Activated CD4-positive, alpha-beta T cell treated with anti-CD3 and anti-CD28 coated beads for 1 hour (primary cell): ENCODE measurements at places on chromosomes 6 and 20.
A peak's percentile ranks its signal among the peaks of the same experiment; 100 is the strongest.

GRCh38 chr6:30204116-30204515, 9.1 kb downstream of the TRIM26 start:
- no peak for DNase-seq

DNA sequence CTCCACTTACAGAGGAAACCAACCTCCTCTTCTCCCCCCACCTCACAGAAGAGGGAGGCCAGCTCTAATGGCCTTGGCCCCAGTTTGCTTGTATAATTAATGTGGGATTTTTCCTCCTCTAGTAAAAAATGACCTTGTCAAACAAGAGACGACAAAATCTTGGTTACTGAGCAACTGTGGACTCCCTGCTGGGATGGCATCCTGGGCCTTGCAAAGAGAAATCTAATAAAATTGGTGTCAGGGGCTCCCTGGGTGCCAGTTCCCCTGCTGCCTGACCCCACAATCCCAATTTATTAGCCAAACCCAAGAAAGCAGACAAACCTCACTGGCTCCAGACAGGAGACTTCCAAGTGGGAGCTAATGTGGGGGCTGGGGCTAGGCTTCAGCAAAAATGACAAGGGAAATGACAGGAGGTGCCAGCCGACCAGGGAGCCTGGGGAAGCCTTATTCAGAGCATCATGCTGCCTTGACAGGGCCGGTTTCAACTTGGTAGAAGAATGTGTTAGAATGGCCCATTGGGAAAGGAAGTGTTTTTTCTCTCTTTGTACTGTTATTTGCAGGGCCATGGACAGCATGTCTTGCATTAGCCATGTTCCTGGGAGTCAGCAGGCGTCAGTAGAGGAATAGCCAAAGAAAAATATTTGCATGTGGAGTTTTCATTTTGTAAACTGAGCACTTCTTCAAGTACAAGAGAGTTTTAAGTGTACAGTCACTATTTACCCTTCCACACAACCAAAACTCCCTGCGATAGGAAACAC, 816.9 kb downstream of the DHX35 start:
- DNase-seq, result no peak

- no peak for DNase-seq
These were observed 178.1 kb upstream of the TCF21 start for GRCh38 chr6:133710826-133711225.

- no peak for DNase-seq
These were observed 4.0 kb downstream of the BLTP3A start for GRCh38 chr6:34795836-34796425.

DNA sequence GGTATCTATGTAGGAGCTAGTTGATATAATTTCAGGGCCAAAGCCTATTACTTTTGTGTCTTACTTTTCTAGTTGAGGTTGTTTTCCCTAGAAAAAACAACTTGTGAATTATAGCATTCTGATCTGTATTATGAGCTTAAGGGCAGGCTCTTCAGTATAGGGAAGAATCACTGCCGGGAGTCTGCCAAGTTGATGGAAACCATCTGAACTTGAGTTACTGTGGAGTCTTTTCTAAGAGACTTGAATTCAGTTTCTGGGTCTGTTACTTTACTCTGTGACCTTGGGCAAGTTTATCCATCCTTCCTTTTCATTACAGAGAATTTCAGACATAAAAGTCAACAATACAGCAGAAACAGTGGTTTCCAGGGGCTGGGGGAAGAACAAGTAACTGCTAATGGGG, 2.1 kb upstream of the CASS4 start:
- DNase-seq, result no peak

GRCh38 chr6:150713487-150713886, 113.8 kb downstream of the PLEKHG1 start:
- DNase-seq, result no peak

DNA sequence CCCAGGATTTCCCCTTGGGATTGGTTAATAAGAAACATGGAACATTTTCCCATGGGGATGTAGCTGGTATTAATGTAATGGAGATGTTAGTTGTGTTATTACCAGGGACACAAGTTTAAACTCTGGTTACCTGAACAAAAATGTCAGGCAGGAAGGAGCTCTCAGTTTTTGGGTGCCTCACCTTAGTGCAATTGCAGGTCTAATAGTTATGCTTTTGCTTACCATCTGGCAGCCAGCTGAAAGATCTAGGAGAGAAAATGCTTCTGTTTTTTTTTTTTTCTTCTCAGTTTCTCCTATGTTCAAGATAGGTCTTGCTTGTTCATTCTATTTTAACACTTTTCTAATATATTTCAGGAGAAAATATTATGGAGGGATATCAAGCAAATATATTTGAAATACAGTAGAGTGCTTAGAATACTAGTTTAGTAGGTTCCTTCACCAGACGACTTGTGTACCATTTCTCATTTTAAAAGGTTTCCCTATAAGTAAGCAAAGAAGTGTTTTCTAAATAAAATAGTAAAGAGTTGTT, 4.2 kb upstream of the UBE2J1 start:
- no peak for DNase-seq

DNA sequence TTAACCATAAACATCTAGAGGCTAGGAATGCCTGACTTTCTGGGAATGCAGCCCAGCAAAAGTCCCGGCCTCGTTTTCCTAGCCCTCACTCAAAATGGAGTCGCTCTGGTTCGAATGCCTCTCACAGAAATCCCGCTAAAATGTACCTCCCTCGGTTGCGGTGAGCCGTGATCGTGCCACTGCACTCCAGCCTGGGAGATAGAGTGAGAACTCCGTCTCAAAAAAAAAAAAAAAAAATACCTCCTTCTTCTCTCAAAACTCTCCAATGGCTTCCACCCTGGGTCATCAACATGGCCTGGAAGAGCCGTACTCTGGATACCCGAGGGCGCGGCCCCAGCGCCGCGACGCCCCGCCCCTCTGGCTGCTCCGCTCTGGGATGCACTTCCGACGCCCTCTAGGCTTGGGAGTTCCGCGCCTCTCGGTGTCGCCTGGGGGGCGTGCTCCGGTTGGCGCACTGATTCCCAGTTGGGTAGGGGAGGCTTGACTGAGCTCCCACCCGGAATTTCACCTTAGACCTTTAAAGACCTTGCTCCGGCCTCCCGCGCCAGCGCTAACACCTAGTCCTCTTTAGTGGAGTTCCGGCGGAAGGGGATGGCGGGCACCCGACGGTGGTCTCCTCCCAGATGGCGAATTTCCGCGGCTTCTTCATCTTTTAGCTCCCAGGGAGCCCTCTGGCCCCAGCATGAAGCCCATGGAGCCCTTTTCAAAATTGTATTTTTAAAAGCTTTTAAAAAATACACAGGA, 12.3 kb downstream of the HMGN4 start:
- DNase-seq, result no peak

- no peak for DNase-seq
These were observed 615.3 kb downstream of the TFAP2A start for GRCh38 chr6:9799582-9799981.

- no peak for DNase-seq
These were observed 467.1 kb upstream of the HSF2 start for GRCh38 chr6:121932076-121932991.

GRCh38 chr6:31822036-31822821, 5.3 kb upstream of the HSPA1B start:
- DNase-seq, result peak; percentile 46

DNA sequence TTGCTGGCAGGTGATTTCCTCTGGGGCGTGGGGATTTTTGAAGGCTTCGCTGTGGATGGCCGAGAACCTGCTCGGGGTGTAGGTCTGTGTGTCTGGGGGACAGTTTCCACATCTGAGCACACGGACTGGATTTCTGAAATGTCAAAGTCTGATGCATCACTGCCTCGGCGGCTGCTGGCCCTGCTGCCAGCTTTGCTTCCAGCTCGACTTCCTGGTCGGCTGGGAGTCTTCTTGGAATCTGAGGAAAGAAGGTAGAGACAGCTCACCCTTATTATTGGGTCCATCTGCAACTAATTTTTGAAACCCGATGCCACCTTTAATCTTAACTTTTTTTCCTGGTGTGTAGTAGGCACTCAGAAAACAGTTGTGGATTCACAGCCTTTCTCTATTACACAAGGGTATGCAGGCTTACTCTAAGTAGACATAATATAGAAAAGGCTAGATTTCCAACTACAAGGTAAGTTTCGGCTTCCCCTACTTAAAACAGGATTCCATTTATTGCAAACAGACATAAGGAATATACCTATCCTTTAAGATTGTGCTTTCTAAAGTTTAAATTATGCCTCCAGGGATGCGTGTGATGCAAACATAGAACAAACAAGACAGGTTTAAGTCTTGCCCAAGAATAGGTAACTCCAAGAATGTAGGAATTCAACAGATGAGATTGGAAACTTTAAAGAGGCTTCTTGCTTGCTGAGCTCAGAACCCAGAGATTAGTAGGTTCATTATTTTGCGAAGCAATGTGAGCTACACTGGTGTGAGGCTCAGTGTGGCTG, 183.5 kb downstream of the DST start:
- no peak for DNase-seq

GRCh38 chr20:45892828-45893500, 1.8 kb downstream of the CTSA start:
- DNase-seq, result no peak

GRCh38 chr20:63698739-63699465, 2.5 kb downstream of the TNFRSF6B start:
- no peak for DNase-seq

DNA sequence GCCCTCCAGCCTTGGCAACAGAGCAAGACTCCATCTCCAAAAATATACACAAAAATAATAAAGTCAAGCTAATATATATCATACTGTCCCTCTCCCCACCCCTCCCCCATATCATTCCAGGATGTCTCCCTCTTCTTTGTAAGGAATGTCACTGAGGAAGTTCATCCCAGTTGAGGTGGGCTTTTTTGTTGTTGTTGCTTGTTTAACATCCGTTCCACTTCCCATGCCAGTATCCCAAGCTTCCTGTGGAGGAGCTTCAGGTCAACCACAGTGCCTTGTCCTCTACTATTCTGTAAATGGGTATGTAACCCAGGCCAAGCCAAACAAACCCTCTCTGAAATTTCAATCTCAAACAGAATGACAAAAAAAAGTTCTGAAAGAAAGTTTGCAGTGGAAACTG, 19.0 kb upstream of the PTPN1 start:
- DNase-seq, result no peak

GRCh38 chr6:157304899-157305663, 18.2 kb downstream of the TMEM242 start:
- DNase-seq, result no peak

- no peak for DNase-seq
These were observed 26.7 kb downstream of the RNASET2 start for GRCh38 chr6:166929542-166930189.

- DNase-seq, result no peak
These were observed 45.5 kb downstream of the ADNP start for GRCh38 chr20:50885781-50886180.

DNA sequence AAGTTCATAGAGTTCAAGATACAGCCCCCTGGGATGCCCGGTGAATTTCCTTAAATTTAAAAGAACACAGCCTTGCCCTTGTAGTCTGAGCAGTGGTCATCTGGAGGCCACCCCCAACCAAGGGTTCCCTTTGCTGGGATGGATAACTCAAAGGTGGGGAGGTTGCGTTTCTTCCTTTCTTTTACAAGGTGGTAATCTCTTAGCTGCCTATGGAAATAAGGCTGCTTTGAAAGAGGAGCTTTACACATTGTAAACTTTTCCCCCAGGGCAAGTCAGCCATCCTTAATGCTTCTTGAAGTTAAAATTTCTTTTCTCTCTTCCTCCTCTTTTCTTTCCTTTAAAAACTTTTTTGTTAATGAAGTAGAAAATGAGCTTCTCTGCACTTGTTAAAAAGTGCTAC, 71.2 kb upstream of the PRDM1 start:
- DNase-seq, result no peak

GRCh38 chr20:36153736-36154699, 522 bp upstream of the EPB41L1 start:
- no peak for DNase-seq

GRCh38 chr20:56945901-56946300, 316.8 kb downstream of the TFAP2C start:
- no peak for DNase-seq

DNA sequence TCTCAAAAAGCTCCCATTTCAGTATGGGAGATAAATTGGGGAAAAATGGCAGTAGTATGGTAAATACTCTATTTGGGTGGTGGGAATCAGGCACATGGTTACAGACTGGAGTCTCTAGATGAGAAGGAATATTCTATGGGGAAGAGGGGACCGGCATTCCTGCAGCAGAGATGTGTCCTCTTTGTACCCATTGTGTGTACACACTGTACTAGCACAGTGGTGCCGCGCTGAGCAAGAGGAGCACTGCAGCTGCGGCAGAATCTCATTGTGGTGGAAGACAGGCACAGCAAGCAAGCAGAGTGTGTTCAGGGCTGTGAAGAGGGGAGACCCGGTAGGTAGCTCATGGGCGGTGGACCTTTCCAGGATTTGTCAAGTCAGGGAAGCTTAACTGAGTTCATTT, 13.0 kb downstream of the AFDN start:
- no peak for DNase-seq

DNA sequence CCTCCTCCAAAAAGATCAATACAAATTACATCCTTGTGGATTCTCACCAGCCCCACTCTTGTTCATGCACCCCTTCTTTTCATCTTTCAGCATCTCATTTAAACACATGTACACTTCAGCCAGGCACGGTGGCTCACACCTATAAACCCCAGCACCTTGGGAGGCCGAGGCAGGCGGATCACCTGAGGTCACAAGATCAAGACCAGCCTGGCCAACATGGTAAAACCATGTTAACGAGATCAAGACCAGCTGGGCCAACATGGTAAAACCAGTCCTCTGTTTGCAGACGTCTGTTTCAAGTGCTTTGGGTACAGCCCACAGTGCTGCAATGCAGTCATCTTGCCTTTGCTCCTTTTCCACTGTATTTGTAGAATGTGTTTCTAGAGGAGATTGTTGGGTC, 45.3 kb downstream of the ZMYND8 start:
- no peak for DNase-seq

GRCh38 chr6:88982720-88983119, 19.3 kb upstream of the RNGTT start:
- no peak for DNase-seq

GRCh38 chr6:130216620-130217019, 6.1 kb downstream of the SAMD3 start:
- no peak for DNase-seq

- DNase-seq, result no peak
These were observed 1222.7 kb upstream of the CITED2 start for GRCh38 chr6:140597181-140597580.
